Activated T-helper 1 cell treated with anti-CD3 and anti-CD28 coated beads, Interleukin-12 subunit alpha, Interleukin-12 subunit beta, Interleukin-2, Interleukin-4 antibody, amounts not matched to agents 30 ng/mL and 10 ng/mL and 1 ng/mL, durations not matched to agents 14 hours and 24 hours and 36 hours (primary cell): ENCODE measurements at places on chromosomes 12 and 14.

- DNase-seq, result peak; percentile 71
Measured at GRCh38 chr12:109154451-109155438, 38.4 kb downstream of the ACACB start.

GRCh38 chr12:20627001-20627588, 68.0 kb upstream of the SLCO1C1 start:
- DNase-seq, result no peak

DNA sequence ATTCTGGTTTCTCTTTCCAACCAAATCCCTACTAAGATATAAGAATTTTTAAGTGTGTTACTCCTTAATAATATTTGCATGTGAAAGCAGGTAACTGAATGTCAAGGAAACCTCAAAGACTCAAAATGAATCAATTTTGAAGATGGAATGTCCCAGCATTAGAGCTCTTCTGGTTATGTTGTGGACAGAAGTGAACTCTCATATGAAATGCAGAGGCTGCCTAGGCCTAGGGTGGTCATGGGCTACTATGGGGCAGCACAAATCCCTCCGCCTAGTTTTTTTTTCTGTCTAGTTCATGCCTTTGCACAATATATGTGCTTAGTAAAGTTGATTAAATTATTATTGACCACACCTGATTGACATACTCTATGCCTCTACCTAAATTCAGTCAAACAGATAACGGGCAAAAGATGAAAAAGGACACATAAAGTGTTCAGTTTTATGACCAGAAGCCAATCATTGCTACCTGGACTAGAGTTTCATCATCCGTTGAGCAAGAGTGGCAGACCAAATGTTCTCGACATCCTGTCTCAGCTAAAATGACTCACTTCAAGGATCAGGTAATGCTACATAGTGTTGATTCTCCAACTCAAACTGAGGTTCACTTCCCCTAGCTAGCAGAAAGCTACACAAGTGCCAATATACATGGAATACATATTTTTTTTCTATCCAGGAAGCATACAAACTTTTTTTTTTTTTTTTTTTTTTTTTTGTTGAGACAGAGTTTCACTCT, 1211.4 kb downstream of the VRK1 start:
- DNase-seq, result no peak

- DNase-seq, result no peak
Measured at GRCh38 chr14:95311752-95312151, 8.0 kb downstream of the CLMN start.
